ENCODE measurements at places on chromosomes 3 and 15. TPM values are rescaled to one million over a fixed set of nuclear protein-coding genes. Genes with fewer than 3 reads are reported as not detected.

PLSCR5 gene
- total RNA-seq = not detected

BFSP2 gene
- total RNA-seq = not detected

PRSS50 gene
- not detected for total RNA-seq

GOLGA6B gene
- not detected for total RNA-seq

CSPG4 gene
- total RNA-seq = 91.6 TPM

OR5K2 gene
- total RNA-seq = not detected

NR2C2 gene
- 23.9 TPM for total RNA-seq

- no peak for DNase-seq
Measured at GRCh38 chr3:16286161-16286560, 21.1 kb downstream of the OXNAD1 start.

- DNase-seq = no peak
Measured at GRCh38 chr3:73423116-73423515, 201.6 kb downstream of the PDZRN3 start.

DNA sequence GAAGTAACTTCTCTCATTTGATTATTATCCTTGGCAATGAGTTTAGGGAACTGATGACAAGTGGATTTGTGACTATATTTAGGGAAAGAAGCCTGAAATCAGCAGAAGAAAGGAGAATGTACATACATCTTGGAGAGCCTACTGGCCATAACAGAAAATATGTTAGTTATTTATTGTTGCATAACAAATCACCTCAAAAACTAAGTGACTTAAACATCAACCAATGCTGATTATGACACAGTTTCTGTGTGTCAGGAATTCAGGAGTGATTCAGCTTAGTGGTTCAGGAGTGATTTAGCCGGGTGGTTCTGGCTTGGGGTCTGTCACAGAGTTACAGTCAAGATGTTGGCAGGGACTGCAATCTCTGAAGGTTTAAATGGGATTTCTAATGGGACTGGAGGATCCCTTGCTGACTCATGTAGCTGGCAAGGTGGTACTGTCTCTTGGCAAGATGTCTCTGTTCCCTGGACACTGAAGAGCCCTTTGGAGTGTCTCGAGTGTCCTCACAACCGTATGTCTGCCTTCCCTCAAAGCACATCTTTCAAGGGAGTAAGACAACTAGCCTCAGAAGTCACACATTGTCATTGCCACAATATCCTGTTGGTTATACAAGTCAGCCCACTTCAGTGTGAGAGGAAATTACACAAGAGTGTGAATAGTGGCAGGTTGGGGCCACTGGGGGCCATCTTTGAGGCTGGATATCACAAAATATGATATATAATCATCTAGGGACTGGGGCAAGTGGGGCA lies 248.9 kb downstream of the SV2B start:
- DNase-seq = no peak

- DNase-seq = no peak
Measured at GRCh38 chr3:113055961-113056360, 65.2 kb downstream of the GTPBP8 start.

DNA sequence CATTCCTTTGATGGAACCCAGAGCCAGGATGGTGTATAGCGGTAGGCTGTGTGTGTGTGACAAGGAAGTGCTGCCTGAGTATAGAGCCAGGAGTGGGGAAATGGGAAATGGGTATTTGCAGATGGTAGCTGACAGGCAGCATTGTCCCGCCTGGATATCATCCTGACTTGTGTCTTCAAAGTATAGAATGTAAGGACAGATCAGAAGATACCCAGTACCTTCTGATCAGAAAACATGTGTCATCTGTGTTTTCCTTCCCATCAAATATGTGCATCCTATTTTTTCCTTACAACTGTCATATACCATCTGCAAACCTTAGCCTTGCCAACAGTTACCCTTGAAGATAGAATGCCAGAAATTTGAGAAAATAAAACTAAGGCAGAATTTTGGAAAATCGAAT lies 146.2 kb upstream of the CBLB start:
- DNase-seq = no peak

- DNase-seq = no peak
Measured at GRCh38 chr3:190492129-190492528, 21.8 kb upstream of the IL1RAP start.

- DNase-seq = no peak
Measured at GRCh38 chr3:173138026-173138425, 3.0 kb downstream of the SPATA16 start.

GRCh38 chr3:9209777-9210176 lies 39.7 kb downstream of the SRGAP3 start:
- DNase-seq = no peak

DNA sequence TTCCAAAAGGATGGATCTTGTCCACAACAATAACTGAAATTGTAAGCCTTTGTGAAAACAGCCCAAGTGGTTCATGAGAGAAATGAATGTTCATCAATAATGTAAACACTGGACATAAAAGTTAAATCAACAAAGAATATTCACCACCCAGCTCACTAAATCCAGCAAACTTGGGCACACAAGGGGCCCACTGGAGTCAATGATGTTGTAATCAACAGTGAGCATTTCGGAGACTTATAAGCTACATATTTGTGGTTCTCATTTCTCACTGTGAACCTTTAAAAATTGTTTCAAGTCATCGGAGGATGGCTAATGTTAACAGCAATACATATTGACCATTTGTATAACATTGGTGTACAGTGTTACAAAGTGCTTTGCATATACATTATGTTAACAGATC lies 63.1 kb downstream of the VGLL4 start:
- no peak for DNase-seq

- no peak for DNase-seq
Measured at GRCh38 chr3:197003461-197004385, 25.9 kb downstream of the MELTF start.

GRCh38 chr15:50562735-50563640 lies 16.5 kb upstream of the USP50 start:
- DNase-seq = no peak

- DNase-seq = no peak
Measured at GRCh38 chr3:64463981-64464380, 223.8 kb downstream of the ADAMTS9 start.

DNA sequence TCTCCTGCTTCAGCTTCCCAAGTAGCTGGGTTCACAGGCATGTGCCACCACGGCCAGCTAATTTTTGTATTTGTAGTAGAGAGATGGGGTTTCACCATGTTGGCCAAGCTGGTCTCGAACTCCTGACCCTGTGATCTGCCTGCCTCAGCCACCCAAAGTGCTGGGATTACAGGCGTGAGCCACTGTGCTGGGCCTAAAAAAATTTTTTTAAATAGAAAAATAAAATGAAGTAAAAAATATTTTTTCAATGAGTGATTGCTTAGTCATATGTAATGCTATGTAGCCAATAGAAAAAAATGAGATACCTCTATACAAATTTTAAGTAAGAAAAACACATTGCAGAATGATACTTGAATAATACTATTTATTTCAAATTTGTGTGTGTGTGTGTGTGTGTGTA lies 27.9 kb upstream of the SLC30A4 start:
- DNase-seq = peak; percentile 53

GRCh38 chr3:94158512-94158911 lies 95.7 kb downstream of the NSUN3 start:
- no peak for DNase-seq

- DNase-seq = no peak
Measured at GRCh38 chr15:88178631-88179030, 77.9 kb downstream of the NTRK3 start.

GRCh38 chr3:48395714-48396113 lies 23.7 kb downstream of the FBXW12 start:
- DNase-seq = no peak

- no peak for DNase-seq
Measured at GRCh38 chr3:25910997-25911396, 121.1 kb downstream of the OXSM start.

DNA sequence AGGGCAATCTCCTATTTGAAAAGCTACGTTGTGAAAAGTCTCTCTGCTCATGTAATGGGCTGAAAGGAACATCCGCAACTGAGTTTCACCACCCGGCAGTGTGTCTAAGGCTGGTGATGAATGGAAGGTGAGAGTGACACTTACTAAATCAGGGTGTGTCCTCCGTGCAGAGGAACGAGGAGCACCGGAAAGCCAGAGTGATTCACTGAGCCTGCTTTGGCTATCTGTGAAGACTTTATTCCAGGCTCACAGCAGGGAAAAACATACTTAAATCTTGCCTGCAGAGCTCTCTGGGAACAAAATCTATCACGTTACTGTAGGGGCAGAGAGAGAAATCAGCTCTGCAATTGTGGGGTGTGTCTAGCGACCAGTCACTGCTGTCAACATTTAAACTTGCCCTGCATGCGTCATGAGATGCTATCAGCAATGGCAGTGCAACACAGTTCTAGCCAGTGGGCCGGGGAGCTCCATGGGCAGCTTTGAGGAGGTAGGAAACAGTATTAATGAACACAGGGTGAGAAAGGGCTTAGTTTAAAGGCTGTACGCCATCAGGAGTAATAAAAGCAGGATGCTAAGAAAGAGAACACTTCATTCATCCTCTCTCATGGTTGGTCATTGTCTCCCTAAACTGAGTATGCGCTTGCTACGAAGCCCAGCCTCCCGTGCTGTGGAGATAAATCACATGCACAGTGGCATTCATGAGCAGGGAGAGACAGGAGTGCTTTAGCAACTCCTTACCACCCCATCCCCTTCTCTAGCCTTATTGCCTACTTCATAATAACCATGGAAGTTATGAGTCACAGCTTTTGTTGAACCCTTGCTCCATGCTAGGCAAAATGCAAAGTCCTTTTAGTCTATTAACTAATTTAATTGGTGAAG lies 542.7 kb upstream of the ADAMTS9 start:
- no peak for DNase-seq

DNA sequence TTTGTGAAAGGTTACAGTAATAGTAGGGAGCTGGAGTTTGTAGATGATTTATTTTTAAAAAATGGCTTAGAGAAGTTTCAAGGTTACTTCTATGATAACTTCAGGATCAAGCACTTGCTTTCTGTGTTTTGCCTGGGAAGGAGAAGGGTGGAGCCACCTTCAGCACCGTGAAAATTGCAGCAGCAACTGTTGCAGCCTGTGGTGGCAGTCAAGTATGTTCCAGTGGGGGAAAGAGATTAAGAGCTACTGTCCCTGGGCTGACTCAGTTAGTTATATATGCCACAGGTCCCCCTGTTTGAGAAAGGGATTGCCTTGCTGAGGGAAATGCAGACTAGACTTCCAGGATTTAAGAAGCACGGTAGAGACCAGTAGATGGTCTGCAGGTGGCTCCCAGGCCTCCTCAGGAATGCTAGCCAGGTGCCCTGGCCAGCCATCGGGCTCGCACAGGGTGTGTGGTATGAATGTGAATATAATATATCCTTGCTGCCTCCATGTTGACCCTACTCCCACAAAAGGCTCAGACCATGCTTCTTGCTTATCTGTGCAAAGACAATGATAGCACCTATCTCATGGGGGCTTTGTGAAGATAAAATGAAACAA lies 389.5 kb downstream of the CACNA2D3 start:
- DNase-seq = no peak

GRCh38 chr3:38114875-38115644 lies 21.9 kb downstream of the ACAA1 start:
- no peak for DNase-seq

DNA sequence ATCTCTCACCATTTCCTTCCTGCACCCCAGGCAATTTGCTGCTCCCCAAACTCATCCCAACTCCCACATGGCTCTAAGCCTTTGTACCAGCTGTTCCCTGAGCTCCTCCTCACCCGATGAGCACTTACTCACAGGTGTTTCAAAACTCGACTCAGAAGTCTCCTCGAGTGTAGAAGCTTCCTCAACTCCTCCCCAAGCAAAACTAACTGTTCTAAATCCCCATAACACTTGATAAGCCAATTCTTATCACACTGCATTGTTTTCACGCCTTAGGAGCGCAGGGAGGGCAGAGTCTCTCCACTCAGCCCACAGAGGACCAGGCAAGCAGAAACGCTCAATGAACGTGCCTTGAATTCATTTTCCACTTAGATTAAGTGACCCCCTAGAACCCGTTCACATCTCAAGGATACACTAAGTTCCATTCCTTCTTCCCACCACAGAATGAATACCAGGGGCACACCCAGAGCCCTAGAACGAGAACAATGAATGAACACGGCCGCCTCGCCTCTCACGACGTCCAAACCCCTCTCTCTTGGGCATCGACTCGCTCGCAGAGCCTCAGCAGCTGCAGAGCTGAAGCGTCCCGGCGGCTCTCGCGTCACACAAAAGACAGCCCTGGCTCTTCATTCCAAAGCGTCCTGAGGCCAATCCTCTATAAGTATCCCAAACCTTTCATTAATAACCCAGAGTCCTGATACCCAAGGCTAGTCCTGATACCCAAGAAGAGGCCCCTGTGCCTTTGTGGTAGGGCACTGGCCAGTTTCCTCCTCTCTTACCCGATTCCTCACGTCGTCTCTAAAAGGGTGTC lies 1.1 kb downstream of the RAF1 start:
- DNase-seq = peak; percentile 22

DNA sequence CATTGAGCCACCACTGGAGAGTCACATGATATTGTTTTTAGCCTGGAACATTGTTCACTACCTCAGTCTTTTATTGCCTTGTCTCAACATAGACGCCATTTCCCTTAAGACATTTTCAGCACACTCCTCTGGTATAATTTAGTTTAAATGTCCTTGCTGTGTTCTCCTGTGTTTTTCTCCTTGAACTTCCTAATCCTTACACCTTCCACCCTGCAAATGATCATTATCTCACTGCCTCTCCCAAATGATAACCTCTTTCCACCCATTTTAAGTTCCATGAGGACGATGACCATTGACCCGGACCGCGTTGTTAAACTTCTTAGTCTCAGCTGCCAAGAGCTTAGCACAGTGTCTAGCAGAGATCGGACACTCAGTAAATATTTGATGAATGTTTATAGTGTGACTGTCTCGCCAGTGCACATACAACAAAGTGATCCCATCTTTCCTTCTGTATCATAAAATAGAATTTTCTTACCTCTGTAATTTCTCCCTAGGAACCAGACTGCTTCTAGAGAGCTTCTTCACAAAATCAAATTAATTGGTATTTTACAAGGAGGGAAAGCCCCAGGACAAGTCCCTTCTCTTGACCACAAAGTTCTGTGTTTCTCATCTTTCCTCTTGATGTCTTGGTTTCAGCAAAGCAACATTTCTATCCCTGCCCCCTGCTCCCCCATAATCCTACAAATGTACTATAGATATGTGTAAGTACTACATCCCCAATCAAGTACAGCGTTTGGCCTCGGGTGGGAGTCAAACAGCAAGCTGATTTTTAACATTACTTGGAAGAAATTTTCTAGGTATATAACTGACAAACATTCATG lies 429.6 kb downstream of the LPP start:
- DNase-seq = peak; percentile 11

DNA sequence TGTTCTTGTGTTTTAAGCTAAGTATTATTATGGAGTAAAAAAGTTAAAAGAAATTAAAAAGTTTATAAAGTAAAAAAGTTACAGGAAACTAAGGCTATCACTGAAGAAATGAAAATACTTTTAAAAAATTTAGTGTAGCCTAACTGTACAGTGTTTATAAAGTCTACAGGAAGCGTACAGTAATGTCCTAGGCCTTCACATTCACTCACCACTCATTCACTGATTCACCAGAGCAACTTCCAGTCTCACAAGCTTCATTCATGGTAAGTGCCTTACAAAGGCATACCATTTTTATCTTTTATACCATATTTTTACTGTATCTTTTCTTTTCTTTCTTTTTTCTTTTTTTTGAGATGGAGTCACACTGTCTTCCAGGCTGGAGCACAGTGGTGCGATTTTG lies 40.7 kb upstream of the SCN5A start:
- DNase-seq = peak; percentile 13

Data from HFFc6 (cell line).